Right renal cortex interstitium (tissue), 3 donors: ENCODE measurements at places on chromosomes 7 and 10.

- DNase-seq, result no peak
Measured at GRCh38 chr7:128831994-128832879, 2.0 kb downstream of the FLNC start.

DNA sequence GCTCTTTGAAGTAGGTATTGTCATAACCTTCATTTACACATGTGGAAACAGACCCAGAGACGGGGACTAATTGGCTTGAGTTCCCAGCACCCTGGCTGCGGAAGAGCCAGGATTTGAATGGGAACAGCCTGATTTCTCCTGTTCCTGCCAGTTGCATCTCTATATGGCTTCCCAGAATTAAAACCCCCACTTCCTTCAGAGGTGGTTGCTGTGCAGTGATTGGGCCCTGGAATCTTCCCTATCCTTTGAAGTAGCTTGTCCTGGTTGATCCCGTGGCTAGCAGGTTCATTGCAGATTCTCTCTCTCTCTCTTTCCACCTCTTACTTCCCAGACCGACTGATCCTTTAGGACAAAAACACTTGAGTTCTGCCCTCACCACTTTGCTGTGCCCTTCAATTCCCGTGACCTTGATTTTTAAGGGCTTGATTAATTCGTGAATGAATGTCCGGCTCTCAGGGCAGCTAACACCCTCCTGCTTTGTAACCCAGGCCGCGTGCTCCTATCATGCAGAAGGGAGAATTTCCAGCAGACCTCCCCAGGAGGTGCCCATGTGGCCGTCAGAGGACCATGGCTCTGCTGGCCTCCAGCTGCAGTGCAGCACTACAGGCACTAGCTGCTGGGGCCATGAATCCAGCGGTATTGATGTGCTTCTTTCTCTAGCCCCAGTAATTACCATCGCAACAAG, 120.6 kb upstream of the AGK start:
- no peak for DNase-seq

- DNase-seq, result no peak
Measured at GRCh38 chr7:156731651-156732050, 91.1 kb downstream of the RNF32 start.

GRCh38 chr10:115092555-115093285, 445 bp upstream of the ATRNL1 start:
- DNase-seq, result no peak

DNA sequence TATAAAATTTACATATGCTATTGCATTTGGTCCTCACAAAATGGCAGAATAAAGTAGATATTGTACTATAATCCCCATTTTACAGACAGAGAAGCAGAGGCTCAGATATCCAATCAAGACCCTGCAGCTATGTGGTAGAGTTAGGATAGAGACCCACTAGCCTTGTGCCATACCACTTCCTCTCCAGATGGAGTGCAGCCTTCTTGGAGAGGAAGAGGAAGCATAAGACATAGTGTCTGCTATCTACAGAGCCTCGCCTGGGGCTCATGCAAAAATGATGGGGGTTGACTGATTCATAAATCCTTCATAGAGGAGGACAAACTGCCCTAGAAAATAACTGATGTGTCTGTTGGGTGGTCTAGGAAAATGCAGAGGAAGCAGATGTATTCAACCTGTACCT, 447.3 kb downstream of the KCNMA1 start:
- DNase-seq, result no peak

- DNase-seq, result no peak
Measured at GRCh38 chr10:93745408-93746065, 12.2 kb upstream of the LGI1 start.

DNA sequence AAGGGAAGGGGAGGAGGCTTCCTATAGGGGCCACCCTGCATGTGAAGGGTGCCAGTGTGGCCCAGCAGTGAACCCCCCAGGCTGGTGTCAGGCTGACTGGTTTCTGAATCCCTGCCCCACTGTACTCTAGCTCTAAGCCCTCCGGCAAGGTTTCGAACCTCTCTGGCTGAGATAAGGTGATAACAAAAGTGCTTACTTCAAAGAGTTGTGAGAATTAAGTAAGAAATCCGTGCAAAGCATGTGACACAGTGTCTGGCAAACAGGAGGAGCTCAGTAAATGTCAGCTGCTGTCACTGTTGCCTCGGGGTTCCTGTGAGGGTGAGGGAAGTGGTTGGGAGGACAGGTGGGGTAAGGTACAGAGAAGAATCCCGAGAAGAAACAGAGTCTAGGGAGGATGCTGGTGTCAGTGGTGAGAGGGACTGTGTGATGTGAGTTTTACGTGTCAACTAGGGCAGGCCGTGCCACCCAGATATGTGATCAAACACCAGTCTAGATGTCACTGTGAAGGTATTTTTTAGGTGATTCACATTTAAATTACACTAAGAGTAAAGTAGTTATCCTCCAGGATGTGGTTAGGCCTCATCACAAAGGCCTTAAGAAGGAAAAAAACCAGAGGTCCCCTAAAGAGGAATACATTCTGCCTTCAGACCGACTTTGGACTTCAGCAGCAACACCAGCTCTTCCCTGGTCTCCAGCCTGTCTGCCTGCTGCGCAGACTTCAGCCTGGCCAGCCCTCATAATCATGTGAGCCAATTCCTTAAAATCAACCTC, 64.4 kb downstream of the BPGM start:
- no peak for DNase-seq

GRCh38 chr10:131250454-131251145, 60.9 kb downstream of the TCERG1L start:
- no peak for DNase-seq

GRCh38 chr10:79946271-79947082, 2.4 kb downstream of the SFTPD start:
- DNase-seq, result no peak

- no peak for DNase-seq
Measured at GRCh38 chr10:50874723-50875122, 10.7 kb downstream of the A1CF start.

DNA sequence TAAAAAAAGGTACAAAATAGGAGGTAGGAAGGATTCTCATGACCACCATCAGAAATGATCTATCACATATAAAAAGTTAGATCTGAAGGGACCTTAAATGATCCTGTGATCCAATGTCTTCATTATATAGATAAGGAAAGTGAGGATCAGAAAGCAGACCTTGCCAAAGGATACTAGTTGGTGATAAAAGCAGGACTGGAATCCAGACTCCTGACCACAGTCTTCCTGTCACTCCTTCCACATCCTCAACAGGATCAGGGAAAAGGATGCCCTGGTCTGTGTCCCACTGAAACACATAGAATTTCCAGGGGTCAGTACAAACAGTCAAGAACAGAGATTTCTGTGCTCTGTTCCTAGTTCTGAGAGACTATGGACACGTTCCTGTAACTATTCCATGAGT, 97.2 kb downstream of the SPAG6 start:
- no peak for DNase-seq

DNA sequence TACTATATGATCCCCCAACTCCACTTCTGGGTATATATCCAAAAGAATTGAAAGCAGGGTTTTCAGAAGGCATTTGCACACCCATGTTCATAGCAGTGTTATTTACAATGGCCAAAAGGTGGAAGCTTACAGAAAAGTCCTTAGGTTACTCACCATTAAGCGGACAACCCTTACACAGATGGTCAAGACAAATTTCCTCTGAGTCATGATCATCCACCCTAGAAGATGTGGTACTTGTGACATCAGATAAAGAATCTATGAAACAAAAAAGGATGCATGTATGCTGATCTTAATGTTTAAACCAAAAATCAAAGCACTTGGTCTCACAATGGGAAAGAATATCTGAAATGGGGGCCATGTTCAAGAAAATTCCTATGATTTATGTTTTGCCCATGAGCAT, 31.1 kb downstream of the ZC3HAV1 start:
- DNase-seq, result no peak

DNA sequence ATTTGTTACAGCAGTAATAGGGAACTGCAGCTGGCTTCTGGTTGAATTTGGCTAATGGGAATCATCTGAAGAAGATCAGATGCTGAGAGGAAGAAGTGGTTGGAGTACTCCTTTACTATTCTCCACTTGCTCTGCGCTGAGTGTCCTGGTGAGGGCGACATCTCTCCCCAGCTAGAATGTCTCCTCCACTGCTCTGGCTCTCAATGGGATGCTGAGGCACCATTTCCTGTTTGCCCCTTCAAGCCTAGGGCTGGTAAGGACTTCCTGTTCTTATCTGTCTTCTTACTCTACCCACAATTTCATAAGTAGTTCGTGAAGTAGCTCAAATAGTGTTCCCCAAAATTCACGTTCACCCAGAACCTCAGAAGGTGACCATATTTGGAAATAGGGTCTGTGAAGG, 43.2 kb upstream of the TES start:
- DNase-seq, result no peak

GRCh38 chr7:24441314-24442027, 131.8 kb upstream of the PALS2 start:
- DNase-seq, result no peak
